AML-193 (cell line): ENCODE measurements at places on chromosomes 6 and 20.

GRCh38 chr6:104957301-104958177, 632 bp downstream of the LIN28B start:
- no peak for DNase-seq

GRCh38 chr6:170450916-170451761, 102.0 kb downstream of the PSMB1 start:
- no peak for DNase-seq

DNA sequence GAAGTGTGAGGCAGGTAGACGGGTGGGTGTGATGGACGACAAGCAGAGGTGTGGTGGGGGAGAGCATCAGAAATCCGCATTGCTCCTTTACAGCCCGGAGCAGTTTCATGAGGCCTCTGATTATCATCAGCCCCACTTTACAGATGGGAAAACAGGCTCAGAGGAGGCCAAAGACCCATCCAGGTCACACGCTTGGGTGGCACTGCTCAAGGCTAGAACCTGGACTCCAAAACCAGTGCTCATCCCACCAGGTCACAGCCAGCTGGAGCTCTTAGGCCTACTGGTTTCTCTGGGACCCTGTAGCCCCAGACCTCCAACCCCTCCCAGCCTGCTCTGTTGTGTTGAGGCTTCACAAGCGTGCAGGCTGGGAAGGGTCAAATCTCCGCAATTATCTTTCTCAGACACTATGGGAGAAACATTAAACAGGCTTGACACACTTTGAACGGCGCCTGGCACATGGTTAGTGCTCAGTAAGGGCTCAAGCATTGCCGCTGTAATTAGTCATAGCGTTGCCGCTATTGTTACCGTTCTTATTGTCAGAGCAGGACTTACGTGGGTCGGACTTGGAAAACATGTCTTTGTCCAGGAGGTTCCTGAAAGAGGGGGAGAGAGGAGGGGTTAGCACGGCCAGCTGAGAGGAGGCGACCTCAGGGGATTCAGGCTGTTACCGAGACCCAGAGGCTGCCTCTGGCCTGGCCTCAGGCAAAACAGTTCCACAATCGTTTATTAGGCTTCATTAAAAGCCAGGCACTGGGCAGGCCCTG, 16.6 kb downstream of the CPNE5 start:
- no peak for DNase-seq

GRCh38 chr6:155943635-155944034, 488.0 kb upstream of the NOX3 start:
- DNase-seq: no peak

DNA sequence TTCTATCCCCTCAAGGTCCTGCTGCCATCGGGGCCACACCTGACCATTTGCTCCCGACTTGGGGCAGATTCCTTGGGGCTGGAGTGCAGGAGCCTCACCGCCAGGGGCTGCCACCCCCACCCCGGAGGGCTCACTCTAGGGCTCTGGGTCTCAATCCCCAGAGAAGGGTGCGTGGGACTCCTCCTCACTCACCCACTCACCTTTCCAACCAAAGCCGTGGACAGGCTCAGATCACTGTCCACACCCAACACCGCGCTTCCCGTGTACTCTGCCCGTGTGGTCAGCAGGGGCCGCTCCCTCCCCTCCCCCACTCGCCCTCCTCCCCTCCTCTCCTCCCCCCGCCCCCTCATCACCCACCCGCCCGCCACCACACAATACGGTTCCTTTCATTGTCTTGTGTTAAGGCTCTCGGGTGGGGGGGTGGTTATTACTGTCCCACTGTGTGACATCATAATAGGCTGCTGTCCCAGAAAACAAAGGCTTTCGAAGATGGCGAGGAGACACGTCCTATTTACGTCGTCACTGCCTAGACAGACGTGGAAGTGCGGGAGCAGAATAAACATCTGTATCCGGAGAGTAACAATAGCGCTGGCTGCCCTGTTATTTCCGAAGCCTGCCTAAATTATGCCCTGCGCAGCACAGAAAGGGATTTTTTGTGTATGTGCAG, 85.8 kb downstream of the YTHDF1 start:
- no peak for DNase-seq

DNA sequence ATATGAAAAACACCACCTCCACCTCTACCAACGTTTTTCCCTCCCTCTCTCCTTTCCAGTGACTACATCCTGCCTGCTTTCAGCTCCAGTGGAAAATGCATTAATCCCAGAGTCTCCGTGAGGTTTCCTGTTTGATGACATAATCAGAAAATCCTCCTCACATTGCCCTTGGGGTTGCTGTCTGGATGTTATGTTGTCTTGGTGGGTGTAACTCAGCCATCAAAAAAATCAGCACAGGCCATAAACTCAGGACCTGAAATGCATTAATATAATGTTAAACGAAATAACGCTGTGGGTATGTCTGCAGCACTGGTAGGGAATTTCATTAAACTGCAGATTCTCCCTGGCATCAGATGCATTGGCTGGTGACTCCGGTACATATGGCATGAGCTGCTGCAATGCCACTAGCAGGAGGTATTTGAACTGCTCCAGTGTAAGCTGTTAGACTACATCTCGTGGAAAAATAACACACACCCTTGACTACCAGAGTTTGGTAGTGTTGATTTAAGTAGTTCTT, 297.8 kb downstream of the PRL start:
- no peak for DNase-seq

DNA sequence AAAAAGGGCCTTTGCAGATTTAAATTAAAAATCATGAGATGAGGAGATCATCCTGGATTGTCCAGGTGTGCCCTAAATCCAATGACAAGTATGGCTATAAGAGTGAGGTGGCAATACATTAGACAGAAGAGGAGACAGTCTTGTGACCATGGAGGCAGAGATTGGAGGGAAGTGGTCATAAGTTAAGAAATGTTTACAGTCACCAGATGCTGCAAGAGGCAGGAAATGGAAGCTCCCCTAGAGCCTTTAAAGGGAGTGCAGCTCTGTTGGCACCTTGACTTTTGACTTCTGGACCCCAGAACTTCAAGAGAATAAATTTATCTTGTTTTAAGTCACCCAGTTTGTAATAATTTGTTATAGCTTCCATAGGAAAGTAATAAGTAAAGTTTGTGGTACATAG, 61.1 kb downstream of the HMGN3 start:
- peak; percentile 33 for DNase-seq

GRCh38 chr6:127518710-127519468, at the start of gene MTCL3:
MTCL3 (minus strand) TSS chr6:127519335.
- DNase-seq: no peak

GRCh38 chr6:166796610-166797009, 159.7 kb downstream of the RNASET2 start:
- DNase-seq: no peak

DNA sequence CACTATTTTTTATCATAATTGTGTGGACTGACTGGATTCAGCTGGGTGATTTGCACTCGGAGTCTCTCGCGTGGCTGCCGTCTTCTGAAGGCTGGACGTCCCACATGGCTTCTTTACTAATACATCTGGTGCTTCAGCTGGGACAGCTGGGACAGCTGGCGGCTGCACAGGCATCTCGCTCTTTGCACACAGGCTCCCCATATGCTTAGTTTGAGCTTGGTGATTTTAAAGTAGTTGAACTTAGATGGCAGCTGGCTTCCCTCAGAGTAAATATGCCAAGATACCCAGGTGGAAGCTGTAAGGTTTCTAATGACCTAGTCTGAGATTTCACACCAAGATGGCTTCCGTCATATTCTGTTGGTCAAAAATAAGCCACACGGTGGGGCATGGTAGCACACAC, 38.7 kb upstream of the PPP1R3G start:
- DNase-seq: no peak
